ENCODE measurements at places on chromosomes 7 and 10.

GRCh38 chr7:142709921-142710320 lies 39.4 kb upstream of the PRSS1 start:
- no peak for DNase-seq

GRCh38 chr10:30114881-30115625 lies 55.7 kb upstream of the JCAD start:
- no peak for DNase-seq

GRCh38 chr7:138555684-138556083 lies 95.6 kb downstream of the TRIM24 start:
- DNase-seq = no peak

DNA sequence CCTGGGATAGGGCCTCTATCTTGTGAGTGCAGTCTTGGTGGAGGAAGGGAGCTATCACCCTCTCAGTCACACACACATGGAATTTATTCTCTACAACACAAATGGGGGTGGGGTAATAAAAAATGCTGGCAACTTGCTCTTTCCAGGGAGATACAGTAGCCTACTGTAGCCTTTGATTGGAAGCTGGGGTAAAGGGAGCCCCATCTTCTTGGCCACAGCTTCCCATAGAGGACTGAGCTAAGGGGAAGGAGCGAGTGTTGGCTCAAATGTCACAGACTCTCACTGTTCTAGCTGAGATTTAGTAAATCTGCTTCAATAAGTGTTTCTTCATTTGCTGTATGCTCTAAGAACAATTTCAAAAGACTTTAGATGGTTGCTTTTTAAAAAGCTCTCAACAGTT lies 222.2 kb upstream of the CXCL12 start:
- no peak for DNase-seq

DNA sequence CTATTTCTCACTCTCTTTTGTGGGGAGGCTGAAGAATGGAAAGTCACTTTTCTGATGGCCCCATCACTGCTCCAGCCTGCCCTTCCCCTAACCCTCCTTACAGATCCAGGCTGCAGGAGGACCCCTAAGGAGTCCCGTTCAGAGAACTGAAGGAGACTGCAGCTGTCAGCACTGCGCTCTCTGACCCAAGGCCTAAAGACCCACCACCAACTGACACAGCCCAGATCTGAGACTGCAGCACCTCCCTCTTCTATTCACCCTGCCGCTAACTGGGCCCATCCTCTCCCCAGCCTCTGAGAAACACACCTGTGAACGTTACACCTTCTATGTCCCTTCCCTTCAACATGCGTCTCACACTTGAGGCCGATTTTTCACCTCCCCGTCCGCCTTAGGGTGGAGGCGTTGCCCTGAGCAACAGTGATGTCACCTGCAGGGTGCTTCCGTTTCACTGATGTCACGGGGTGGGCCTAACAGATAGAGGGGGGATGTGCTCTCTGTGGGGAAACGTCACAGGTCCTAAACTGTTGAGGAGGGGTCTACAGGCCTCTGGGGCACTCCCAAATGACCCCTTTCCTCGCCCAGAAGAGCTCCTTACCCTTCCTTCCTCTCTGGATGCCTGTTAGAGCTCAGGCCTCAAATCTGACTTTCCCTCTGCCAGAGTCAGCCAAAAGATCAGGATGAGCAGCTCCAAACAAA lies 5.1 kb downstream of the ITPRIP start:
- DNase-seq = no peak

- DNase-seq = no peak
These were observed 500.6 kb upstream of the IGFBP3 start for GRCh38 chr7:46421441-46422230.
